Chondrocyte (in vitro differentiated cells): ENCODE measurements at places on chromosomes 1 and 21. TPM values are rescaled to one million over a fixed set of nuclear protein-coding genes. Genes with fewer than 3 reads are reported as not detected.
A peak's percentile ranks its signal among the peaks of the same experiment; 100 is the strongest.

DNA sequence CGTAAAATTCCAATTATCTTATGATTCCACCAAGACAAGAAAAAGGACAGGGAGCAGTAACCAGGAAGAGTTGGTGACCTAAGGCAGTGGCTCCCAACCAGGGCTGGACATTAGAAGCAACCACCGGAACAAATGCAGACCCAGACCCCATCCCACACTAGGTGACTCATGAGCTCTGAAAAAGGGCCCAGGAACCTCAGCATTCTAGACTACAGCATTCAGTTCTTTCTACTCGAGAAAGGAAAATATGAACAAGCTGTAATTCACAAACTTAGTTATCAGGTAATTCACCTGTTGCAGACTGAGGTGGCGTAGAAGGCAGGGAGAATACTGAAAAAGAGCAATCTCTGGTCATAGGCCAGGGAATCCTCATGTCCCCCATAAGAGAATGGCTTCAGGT is 138.4 kb upstream of the KRTAP19-8 start:
- no peak for DNase-seq

GRCh38 chr1:197390856-197391255 is 122.8 kb downstream of the CRB1 start:
- DNase-seq = no peak

PDZK1IP1 gene
- total RNA-seq = not detected in 3 replicates

GRCh38 chr1:226064816-226065248 is 2.3 kb downstream of the H3-3A start:
- DNase-seq = no peak

DNA sequence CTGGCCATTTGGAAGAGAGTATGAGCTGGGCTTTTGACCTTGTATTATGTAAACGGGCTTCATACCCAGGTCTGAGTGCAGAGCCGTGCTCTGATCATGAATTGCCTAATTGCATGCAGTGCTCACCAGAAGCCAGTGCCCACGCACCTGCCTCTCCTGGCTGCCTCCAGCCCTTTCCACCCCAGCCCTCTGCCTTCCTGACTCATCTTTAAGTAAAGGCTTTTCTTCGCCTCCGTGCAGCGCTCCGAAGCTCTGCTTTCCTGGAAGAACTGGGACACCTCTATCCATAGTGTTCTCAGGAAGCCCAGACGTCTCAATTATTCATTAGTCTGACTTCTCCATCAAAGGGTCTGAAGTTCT is 413.7 kb downstream of the PTPRU start:
- DNase-seq = no peak

- DNase-seq = no peak
Observed at GRCh38 chr1:172489847-172490246, 43.1 kb upstream of the SUCO start.

DNA sequence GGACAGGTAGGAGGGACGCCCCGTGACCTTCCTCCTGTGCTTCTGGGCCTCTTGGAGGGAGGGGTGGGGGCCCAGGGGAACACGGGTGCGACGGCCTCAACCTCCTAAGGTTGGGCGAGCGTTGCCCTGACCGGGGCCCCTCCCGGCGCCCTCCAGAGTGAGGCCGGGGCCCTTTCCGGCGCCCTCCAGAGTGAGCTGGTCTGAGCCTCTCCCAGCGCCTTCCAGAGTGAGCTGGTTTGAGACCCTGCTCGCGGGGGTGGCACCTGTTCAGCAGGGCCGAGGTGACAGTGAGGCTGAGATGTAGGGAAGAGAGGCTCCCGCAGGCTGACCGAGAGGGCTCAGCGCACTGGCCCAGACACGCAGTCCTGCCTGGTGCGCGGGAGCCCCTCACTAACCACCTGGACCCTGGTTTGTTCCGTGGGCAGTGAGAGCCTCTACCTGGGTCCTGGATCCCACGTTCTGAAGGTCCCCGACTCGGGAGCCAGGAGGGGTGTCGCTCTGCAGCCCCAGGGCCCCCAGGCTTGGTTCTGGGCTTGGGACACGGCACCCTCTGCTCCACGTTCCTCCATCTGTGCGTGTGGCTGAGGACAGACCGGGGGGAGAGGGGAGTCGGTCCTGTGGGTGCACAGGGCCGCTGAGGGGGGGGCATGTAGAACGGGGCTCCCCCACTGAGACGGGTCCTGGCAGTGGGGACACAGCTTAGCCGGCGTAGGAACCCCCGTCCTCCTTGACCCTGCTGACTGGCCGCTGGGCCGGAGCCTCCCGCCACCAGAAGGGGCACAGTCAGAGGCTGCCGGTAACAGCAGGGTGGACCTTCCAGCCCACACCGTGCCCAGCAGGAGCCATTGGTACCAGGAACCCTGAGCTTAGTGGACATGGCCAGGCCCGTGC is 1.4 kb downstream of the COL6A1 start:
- no peak for DNase-seq

- DNase-seq = no peak
Observed at GRCh38 chr1:212595787-212596714, 12.5 kb upstream of the ATF3 start.

- DNase-seq = no peak
Observed at GRCh38 chr1:2882966-2883696, 81.6 kb upstream of the TTC34 start.

DNA sequence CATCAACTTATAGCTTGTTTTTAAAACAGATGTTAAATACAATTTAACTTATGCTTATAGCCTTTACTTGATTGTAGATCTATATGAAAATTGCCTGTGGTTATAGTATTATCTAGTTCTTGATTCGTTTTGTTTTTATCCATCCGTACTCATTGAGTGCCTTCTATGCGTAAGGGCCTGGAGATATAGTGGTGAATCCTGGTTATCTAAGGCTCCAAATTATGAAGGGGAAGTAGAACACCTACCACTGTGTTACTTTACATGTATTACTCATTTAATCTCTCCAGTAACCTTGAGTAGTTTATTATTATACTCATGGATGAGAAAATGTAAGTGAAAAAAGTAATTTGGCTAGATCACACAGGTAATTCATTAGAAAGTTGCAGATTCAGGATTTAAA is 121.8 kb downstream of the OSBPL9 start:
- DNase-seq = no peak

DNA sequence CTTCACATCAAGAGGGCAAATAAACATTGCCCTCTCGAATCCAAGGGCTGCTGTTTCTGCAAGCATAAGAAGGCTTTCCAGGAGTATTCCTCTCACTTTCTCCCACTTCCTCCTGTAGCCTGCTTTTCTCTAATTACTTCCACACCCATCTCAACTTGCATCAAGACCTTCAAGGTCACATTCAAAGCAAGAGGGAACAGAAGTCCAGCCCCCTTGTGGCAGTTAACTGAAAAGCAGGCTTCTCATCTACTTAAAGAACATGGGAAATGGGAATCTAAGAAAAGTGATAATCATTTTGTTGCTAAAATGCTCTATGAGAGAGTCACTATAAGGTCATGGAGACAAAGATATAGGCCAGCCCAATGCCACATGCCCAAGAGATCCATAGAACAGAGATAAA is 874.4 kb downstream of the KCNT2 start:
- DNase-seq = no peak

DNA sequence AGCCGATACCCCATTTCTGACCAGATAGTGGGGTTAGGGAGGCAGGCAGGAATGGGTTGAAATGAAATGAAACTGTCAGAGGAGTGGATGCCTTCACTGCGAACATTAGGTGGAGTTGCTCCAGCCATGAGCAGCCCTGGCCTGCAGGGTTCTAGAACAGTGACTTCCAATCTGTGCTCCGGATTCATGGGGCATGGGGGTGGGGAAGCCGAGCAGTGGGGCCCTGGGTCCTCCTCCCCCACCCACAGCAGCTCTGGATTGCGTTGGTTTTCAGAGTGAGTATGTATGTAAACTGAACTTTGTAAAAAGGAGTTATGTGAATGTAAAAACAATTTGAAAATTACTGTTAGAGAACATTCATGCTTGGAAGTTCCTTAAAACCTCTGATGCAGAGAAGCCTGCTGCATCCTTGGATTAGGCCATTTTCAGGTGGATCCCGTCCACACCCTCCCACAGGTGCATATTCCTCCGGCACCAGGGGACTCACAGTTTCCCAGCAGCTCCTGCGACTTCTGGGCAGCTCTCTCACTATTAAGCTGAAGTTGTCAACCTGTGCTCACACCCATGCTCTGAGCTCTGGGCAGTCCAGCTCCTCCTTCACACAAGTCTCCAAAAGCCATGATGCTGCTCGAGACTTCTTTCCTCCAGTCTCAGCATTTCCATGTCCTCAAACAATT is 54.4 kb upstream of the EDN2 start:
- DNase-seq = peak; percentile 32

DNA sequence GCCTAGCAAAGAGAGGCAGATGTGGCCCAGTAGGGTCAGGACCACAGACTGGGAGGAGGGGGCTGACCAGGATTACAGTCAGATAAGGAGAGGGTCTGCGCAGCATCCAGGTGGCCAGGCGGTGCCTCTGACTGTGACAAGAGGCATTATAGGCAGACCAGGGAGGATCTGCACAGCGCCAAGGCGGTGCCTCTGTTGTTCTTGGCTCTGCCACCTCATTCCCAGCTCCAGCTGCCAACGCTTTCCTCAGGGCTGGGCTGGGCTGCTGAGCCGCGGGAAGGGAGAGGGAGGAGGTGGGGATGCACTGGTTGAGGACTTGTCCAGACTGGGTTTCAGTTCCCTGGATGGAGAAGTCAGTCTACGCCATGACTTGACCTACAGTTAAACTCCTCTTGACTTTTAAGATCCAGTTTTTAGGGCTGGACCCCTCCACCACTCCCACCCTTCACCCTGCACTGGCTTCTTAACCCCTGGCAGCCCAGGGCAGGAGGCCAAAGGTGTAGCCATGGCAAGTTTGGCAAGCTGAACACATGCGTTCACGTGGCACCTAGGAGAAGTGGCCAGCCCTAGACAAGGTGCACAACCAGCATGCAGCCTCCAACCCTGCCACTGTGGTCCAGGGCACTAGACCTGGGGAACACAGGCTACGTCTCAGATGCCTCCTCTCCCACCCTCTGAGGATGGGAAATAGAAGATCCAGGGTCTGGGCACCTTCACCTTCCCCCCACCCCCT is 4.5 kb upstream of the CRABP2 start:
- DNase-seq = peak; percentile 95

PTPN22 gene
- total RNA-seq = not detected in 3 replicates

- DNase-seq = no peak
Observed at GRCh38 chr1:225825607-225826007, 15.7 kb downstream of the EPHX1 start.

DNA sequence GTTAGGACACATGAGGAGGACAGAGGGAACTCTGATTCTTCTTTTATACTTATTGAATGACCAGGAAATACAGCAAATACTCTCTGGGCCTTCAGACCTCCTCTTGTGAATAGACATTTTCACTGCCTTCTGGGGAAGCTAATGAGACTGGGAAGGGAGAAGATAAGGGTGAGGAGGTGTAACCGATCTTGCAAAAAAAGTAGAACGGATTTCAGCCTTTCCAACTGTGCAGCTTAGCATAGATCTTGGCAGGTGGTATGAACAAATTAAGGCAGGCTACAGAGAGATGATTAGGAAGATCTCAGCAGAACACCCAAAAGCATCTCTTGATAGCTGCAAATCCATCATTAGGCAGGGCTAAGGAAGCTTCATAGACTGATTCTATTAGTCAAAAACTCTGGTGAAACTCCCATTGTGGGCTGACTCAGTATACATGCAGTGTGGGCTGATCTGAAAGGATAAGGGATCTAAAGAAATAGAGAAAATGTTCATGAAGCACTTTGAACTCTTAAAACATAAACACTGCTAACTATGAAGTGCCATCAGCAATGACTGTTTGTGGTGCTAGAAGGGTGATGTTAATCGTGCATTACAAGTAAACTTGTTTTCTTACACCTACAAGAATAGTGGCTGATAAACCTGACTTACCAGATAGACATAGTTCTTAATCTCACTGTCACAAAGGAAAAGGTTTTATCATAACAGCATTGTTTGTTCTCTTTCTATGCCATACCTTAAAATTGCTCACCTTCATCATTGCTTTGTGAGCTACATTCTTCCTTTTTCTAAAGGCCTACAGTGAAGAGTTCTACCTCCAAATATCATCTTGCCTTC is 85.5 kb upstream of the PALMD start:
- DNase-seq = no peak

S100B gene
- total RNA-seq = 0.41 TPM in 1 of 3 replicates, not detected in the others

IKBKE gene
- total RNA-seq = 7.7 to 10.5 TPM (median 8.5 TPM) in 3 replicates

COL11A1 gene
- 1,010 to 1,354 TPM (median 1,042 TPM) in 3 replicates for total RNA-seq

PTCH2 gene
- total RNA-seq = 1.3 to 2.0 TPM (median 1.3 TPM) in 3 replicates

LIX1L gene
- total RNA-seq = 50.3 to 57.1 TPM (median 53.0 TPM) in 3 replicates

GBP4 gene
- total RNA-seq = not detected in 3 replicates

TUFT1 gene
- total RNA-seq = 15.2 to 33.0 TPM (median 30.5 TPM) in 3 replicates

LDLRAD1 gene
- not detected in 3 replicates for total RNA-seq

MAP3K21 gene
- total RNA-seq = 0.17 to 0.25 TPM (median 0.18 TPM) in 3 replicates

GRCh38 chr1:100353071-100353801 is 930 bp downstream of the CDC14A start:
- no peak for DNase-seq

GRCh38 chr1:96060621-96061020 is 661.0 kb upstream of the PTBP2 start:
- no peak for DNase-seq

- no peak for DNase-seq
Observed at GRCh38 chr1:37360011-37360410, 114.4 kb upstream of the ZC3H12A start.

DNA sequence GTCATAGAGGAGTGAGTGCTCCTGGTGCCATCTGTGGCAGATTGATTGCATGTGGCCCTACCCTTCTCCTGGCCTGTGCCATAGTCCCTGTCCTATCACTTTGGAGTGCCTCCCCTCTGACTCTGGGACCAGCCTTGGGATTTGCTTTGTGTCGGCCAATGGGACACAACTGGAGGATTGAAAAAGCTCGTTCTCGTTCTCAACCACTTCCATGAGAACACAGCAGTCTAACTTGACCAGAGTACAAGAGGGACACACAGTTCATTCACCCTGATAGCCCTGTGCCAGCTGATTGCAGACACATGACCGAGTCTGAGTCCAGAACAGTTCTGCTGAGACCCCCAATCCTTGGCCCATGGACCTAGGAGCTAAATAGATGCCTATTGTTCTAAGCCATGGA is 47.8 kb downstream of the C1orf198 start:
- no peak for DNase-seq

DNA sequence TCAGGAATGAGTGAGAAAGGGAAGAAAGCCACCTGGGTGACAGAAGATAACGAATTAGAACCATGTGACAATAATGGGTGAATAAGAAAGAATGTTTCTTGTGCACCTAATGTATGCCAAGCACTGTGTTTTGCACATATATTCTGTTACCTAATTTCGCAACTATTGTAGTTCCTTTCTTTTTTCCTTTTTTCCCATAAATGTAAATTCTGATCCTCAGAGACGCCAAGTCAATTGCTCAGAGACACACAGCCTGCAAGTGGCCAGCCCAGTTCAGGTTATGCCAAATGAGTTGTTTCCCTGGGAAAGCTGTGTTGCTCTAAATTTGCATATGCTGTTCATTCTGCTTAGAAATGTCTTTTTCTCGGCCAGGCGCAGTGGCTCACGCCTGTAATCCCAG is 1.7 kb upstream of the RSPO1 start:
- DNase-seq = no peak

DNA sequence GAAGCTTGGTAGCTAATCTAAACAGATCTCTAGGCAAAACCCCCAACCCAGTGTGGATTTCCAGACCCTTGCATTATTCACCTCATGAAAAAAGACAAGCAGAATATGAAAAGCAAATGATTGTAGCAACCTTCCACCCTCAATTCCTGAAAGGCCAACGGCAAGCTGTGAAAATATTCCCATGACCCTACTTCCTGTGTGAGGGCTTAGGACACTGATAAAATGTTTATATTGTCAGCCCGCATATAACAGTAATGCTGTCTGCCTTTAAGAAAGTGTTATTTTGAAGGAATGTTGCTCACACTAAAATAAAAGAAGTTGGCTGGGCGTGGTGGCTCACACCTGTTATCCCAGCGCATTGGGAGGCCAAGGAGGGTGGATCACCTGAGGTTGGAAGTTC is 233.5 kb upstream of the NRIP1 start:
- DNase-seq = no peak

GRCh38 chr1:154423304-154423987 is 18.3 kb downstream of the IL6R start:
- no peak for DNase-seq
